NCI-H524 treated with DMSO at 0.1 percent for 48 hours (cell line): ENCODE measurements at places on chromosomes 6 and 20.

GRCh38 chr6:130018744-130019325 is 454 bp downstream of the L3MBTL3 start:
- DNase-seq = no peak

GRCh38 chr20:36092398-36093024 is 62.0 kb upstream of the EPB41L1 start:
- no peak for DNase-seq

DNA sequence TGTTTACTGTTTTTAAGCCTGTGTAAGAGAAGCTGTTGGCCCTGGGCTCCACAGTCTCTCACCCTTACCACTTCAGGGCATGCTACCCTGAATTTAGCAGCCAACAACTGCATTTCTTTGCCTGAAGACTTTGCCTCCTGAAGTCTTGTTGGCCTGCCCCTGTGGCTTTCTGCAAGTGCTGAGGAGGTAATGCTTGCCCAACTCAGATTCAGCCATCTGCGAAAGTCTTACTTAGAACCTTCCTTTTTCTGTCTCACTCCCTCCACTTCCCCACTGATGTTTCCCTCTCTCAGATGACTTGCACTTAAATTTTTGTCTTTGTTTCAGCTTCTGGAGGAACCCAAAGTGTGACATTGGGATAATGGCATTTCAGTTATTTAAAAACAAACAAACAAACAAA is 11.8 kb upstream of the IBTK start:
- no peak for DNase-seq

- no peak for DNase-seq
Observed at GRCh38 chr6:71197780-71198179, 90.8 kb upstream of the OGFRL1 start.

DNA sequence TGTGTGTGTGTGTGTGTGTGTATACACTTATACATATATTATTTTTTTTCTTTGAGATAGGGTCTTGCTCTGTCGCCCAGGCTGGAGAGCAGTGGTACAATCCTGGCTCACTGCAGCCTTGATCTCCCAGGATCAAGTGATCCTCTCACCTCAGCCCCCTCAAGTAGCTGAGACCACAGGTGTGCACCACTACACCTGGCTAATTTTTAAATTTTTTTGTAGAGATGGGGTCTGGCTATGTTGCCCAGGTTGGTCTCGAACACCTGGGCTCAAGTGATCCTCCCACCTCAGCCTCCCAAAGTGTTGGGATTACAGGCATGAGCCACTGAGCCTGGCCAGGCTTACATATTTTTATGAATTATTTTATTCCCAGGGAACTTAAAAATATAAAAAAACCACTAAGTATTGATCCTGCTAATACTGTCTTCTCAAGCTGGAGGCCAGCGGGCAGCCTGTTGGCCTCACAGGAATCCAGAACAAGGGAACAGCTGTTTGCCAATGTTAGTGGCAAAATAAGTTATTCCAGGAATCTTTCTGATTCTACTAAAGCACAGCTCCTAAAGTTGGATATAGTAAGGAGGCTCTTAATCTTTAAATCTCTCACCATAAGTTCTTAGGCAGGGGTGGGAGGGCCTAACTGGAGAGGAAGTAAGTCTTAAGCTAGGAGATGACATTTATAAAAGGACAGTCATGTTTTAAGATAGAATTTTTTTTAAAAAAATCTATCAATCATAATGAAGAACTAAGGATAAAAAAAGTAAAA is 135.5 kb upstream of the NUP153 start:
- DNase-seq = no peak

- DNase-seq = no peak
Observed at GRCh38 chr6:141744971-141745370, 387.8 kb upstream of the GJE1 start.

DNA sequence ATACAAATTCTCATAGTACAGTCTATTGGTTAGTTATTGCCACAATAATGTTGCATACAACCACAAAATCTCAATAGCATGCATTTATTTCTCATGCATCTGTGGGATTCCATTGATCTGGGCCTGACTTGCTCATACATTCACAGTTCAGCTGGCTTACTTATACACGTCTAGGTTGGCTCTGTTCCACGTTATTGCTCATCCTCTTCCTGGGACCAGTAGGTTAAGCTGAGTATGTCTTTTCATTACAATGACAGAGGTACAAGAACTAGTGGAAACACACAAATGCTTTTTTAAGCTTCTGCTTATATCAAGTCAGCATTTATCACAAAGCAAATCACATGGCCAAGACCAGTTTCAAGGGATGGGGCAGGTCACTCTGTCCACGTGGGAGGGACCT is 485.3 kb upstream of the BTBD3 start:
- DNase-seq = no peak

- DNase-seq = no peak
Observed at GRCh38 chr6:35141007-35141655, at the start of gene TCP11. Gene TCP11 (minus strand): TSS chr6:35141339. CDS start chr6:35140870, 469 bp downstream.

DNA sequence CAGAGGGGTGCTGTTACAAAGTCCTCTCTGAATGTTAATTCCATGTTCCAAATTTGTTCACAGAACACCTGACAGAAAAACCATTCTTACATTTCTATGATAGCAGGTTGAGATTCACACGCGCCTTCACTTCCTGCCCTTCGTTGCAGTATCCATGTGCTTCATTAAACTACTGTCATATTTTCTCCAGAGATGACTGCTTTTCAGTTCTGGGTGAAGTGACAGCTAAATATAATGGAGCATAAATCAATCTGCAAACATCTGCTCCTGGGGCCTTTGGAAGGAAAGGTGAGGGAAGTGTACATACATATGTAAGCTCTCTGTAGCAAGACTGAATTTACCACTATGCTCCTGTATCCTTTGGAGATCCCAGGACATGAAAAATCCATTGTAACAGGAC is 750.2 kb downstream of the HDGFL1 start:
- no peak for DNase-seq

- DNase-seq = no peak
Observed at GRCh38 chr6:111230351-111231089, 143.2 kb downstream of the SLC16A10 start.

GRCh38 chr20:34365765-34366213 is 2.7 kb downstream of the ITCH start:
- no peak for DNase-seq

- DNase-seq = no peak
Observed at GRCh38 chr6:45212976-45213375, 115.2 kb upstream of the RUNX2 start.

DNA sequence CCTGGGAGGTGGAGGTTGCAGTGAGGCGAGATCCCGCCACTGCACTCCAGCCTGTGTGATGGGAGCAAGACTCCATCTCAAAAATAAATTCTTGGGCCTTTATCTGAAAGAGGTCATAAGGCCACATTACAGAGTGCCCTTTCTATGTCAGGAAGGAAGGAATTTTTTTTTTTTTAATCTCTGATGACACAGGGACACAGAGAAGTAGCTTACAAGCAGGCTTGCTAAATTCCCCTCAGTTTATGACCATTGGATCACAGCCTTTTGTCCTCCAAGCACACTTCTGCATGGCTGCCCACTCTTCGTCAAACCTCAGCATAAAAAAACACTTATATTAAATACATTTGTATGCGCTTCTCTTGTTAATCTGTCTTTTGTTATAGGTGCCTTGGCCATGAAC is 7.5 kb upstream of the IFNGR1 start:
- DNase-seq = no peak

DNA sequence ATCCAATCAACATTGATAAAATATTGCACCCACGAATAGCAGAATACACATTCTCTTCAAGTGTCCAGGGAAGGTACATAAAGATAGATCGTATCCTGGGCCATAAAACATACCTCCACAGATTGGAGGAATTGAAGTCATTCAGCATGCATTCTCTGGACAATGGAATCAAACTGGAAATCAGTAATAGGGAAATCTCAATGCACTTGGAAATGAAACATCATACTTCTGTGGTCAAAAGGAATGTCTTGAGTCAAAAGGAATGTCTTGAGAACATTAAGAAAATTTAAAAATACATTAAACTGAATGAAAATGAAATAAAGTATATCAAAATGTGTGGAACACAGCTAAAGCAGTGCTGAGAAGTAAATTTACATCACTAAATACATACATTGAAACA is 138.8 kb downstream of the TFAP2A start:
- DNase-seq = no peak

DNA sequence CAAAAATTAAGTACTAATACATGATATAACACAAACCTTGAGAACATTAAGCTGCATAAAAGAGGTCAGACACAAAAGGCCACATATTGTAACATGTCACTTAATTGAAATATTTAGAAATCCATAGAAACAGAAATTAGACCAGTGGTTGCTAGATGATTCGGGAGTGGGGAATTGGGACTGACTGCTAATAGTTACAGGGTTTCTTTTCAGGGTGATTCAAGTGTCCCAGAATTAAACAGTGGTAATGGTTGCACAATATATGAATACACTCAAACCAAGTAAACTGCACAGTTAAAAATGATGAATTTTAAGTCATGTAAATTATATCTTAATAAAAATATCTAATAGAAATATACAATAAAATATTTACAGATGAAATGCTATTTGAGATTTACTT is 174.5 kb downstream of the WDR27 start:
- DNase-seq = no peak

- no peak for DNase-seq
Observed at GRCh38 chr6:41901882-41902519, 6.8 kb upstream of the USP49 start.

- peak; percentile 14 for DNase-seq
Observed at GRCh38 chr6:111781041-111781708, 92.1 kb downstream of the FYN start.

DNA sequence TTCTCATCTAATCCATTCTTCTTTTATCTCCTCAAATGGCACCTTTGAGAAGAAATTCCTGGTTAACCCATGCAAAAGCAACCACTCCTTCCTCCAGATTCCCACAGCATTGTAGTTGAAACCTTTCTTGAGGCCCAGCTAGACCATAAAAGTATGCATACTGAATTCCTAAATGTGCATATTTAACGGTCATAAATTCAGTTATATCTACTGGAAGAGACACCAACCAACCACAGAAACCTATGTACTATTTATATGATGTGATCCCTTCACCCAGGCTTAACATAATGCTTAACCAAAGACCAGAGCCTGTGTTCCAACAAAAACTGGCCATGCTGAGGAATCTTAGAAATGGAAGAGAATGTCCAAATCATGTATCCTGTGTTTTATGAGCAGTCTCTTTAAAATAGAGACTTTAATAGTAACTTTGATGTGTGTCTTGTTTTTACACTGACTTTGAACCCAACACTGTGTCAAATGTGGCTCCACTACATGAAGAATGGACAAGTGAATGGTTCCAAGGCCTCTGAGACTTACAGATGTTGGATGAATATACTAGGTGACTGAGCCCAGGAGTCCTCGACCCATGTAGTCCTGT is 11.4 kb upstream of the TAF8 start:
- no peak for DNase-seq

DNA sequence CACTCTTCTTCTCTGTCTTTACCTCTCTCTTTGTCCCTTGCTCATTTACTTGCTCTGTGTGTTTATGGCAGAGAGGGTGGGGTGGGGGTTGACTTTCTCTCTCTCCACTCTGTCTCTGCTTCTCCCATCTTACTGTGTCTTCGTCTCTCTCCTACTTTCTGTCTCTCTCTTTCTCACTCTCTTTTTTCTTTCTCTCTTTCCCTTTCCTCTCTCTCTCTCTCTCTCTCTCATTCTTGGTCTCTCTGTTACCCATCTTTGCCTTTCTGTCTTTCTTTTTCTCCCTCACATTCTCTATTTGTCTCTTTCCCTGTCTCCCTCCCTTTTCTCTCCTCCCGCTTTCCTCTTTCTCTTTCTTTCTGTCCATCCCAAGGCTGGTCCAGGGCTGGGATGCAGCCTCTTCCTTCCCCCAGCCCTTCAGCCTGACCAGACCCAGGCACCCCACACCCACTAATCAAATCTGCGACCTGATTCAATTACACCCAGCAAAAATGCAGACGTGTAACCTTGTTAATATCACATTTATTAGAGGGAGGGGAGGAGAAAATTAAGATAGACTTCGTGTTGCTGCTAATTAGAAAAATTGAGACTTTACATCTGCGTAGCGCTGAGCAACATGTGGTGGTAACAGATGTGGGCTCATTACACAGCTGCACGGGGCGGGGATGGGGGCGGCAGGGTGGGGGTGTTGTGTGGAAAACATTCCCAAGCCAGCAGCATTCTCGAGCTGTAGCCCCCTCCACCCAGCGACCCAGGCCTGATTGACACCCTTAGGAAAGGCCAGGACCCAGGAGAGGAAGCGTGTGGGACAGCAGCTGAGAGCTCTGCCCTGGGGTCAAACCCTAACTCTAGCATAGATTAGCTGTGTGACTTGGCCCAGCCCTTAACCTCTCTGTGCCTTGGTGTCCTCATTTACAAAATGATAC is 124.9 kb upstream of the MAFB start:
- DNase-seq = no peak

DNA sequence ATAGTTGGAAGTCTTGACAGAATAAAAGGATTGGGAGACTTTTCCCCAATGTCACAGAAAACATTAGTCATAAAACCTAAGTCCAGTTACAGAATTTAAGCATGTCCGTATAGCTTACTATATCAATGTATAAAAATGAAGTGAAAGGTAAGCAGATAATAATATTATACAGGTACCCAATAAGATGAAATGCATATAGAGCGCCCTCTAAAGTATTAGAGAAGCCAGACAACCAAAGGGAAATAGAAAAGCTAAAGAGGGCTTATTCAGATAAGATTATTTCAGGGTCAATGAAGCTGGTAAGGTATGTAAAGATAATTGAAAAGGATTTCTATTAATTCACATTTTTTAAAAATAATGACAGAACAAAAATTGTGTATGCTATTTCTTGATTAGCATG is 947.7 kb upstream of the MAP3K7 start:
- DNase-seq = no peak

DNA sequence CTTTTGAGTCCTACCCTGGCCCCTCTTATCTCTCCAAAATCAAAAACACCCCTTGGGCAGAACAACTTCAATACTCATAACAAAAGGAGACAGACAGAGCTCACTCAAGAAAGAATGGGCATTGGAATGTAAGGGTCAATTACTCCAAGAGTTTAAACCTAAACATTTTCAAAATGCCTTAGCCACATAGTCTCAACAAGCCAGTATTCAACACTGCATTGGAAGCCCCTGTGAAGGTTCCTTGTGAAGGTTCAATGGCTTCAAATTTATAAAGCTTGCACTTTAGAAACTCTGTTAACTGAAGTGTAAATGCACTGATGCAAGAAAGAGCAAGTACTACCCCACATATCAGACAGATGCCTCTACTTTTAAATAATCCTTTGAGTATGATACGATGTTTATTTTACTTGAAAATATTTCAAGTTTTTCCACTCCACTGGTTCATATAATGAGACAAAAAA is 139.1 kb upstream of the LAMP5 start:
- DNase-seq = no peak

GRCh38 chr6:129646642-129647041 is 63.3 kb downstream of the ARHGAP18 start:
- no peak for DNase-seq

GRCh38 chr6:47571488-47571887 is 93.9 kb downstream of the CD2AP start:
- no peak for DNase-seq
